ENCODE measurements at places on chromosomes 6 and 20.

DNA sequence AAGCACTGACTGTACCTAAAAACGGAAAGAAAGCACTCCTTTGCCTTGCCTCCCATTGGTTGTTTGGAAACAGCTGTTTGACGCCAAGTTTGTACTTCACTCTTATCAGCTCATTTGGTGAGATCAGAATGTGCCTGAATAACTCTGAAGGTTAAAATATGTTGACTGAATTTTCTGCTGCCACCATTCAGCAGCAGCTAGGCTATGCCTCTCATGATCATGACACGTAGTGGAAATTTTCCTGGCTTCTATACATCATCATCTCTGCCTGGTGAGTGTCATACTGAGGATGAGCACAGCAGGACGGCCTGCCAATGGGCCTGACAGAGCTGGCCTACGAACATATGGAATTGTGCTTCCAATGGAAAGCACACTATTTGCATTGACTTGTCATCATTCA lies 704.9 kb upstream of the CITED2 start:
- no peak for DNase-seq

DNA sequence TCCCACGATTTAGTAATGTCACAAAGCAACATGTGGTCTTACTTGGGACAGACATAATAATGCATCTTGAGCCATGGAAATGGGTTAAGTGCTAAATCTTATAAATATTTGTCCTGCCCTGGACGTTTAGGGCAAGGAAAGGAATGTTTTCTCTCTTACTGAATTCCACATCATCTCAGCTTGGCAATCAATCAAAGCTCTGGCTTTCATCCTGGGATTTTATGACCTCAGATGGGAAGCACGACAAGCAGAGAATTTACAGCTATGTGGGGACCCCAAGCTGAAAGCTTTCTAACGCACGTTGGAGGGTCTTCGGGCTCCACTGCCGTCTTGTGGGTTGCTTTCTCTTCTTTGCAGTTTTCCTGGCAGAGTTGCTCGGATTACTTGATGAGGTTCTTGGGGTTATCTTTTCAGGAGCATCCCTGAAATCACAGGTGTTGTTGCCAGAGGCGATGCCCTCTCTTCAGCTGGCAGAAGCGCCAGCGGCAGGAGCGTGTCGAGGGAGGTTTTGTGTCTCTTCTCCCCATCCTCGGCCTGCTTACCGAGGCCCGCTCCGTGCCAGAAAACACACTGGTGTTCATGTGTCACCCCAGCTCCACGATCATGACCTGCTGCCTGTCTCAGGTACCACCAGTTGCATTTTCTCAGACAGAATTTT lies 73.4 kb upstream of the FRMD1 start:
- DNase-seq, result no peak

- DNase-seq, result peak; percentile 35
These were observed 7.0 kb downstream of the HELZ2 start for GRCh38 chr20:63567136-63567385.

- no peak for DNase-seq
These were observed 44.4 kb upstream of the NEDD9 start for GRCh38 chr6:11276911-11277274.

- DNase-seq, result peak; percentile 57
These were observed 11.7 kb upstream of the MAPK13 start for GRCh38 chr6:36118550-36119107.

DNA sequence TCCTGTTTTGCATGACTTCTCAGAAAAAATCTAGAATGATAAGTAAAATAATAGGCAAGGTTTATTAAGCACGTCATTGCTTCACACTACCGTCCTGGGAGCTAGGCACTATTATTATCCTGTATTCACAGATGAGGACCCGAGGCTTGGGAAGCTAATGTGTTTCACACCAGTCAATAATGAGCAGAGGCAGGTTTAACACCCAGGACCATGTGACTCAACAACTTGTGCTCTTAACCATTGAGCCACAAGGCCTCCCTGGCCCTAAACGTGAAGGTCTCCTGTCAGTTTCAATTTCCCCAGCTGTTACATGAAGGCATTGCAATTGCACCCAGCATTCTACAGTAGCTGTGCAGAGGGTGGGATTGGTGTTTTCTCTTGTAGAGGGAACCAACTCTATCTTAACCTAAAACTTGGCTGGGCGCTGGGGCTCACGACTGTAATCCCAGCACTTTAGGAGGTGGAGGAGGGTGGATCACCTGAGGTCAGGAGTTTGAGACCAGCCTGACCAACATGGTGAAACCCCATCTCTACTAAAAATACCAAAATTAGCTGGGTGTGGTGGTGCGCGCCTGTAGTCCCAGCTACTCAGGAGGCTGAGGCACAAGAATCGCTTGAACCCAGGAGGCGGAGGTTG lies 191.2 kb downstream of the BCAS1 start:
- no peak for DNase-seq

DNA sequence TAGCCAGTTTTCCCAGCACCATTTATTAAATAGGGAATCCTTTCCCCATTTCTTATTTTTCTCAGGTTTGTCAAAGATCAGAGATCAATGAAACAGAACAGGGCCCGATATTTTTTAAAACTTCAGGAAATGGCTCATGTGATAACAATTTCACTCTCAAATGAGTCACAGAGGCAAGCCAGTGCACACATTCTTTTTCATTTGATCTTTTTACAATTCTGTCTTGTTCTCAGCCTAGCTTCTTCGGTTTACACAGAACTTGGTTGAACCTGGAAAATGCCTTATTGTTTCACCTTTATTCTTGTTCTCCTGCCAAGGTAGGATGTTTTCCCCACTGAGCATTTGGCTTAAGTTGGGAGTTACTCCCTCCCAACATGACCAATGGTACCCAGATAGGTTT lies 258.9 kb downstream of the COL12A1 start:
- no peak for DNase-seq

DNA sequence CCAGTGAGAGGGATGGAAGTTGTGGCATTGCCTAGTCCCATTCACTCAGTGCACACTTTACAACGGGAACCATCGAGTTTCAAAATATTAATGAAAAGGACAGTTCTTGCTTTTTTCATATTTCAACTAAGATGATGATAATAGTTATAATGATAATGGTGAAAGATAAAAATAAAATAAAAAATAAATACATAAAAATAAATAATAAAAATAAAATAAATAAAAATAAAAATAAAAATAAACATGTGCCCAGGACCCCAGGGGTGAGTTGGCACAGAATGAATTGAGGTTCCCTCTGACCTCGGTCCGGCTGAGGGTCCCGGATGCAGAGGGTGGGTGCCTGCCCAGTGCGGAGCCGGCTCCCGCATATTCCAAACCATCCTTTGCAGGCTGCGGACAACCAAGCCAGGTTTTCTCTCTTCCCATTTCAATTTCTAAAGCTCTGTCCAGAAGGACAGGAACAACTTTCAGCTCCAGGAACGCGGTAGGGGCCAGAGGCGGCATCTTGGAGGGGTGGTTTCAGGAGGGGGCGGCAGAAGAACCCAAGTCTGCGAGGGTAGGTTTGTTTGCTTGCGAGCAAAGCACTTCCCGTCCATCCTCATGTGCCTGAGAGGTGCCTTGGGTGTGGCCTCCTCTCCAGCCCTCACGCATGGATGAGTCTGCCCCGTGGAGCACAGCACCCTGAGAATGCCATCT lies 236.8 kb downstream of the DLL1 start:
- no peak for DNase-seq

DNA sequence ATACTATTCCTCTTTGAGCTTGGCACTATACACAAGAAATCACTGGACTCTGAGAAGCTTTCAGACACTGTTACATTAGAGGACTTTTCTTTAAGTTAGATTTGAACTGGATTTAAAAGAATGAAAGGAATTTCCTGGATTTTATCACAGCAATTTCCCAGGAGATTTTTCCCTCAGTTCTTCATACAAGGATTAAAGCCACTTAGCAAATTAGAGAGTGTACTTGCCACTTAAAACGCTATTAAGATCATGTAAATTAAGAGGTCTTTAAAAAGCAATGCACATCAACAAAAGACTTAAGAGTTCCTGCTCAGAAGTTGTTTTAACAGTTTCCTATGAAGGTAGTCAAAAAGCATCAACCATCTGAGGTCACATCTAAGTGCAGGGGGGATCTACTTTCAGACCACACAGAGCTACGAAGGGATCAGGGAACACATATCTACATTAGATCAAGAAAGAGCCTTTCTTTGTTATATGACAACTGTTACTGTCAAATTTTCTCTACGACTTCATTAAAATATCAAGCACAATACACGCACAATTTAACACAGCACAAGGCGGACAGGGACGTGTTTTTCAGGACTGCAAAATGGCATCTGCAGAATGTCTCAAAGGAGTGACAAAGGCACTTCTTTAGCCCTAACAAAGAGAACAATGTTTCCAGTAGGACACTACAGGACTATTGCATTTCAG lies 65.8 kb downstream of the EPB41L2 start:
- no peak for DNase-seq

DNA sequence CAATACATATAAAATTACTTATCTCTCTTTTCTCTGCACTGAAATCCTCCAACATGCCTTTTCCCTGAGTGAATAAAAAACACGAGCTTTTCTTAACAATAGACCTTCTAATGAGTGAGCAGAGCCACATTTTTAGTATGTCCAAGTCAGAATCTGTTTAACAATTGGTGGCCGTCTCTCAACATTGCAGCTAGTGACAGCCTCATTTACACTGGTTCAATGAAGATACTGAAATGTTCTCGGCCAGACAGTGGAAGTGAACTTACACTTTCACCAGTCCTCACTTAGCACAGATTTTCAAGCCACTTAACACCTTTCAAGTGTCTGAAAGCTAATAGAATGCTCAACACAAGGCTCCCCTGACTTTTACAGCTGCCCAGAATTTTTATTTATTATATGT lies 767.1 kb downstream of the KIF16B start:
- DNase-seq, result no peak

DNA sequence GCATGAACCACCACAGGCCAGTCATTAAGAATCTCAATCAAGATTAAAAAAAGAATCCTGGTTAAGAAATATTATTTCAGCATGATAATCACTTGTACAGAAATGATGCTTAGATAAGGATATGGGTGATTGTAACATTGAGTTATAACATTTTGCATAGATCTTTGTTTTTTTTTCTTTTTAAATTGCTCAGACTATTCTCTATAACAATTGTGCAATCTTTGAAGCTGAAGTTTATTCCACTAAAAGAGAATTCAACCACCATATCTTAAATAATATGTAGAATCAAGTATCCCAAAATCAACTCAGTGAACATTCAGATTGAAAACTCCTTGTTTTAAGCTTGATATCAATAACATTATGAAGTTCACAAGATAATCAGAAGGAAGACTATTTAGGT lies 663 bp upstream of the SMIM28 start:
- no peak for DNase-seq

- no peak for DNase-seq
These were observed 10.9 kb downstream of the IL20RA start for GRCh38 chr6:137033828-137034227.

GRCh38 chr6:46772762-46773161 lies 20.4 kb upstream of the MEP1A start:
- no peak for DNase-seq

DNA sequence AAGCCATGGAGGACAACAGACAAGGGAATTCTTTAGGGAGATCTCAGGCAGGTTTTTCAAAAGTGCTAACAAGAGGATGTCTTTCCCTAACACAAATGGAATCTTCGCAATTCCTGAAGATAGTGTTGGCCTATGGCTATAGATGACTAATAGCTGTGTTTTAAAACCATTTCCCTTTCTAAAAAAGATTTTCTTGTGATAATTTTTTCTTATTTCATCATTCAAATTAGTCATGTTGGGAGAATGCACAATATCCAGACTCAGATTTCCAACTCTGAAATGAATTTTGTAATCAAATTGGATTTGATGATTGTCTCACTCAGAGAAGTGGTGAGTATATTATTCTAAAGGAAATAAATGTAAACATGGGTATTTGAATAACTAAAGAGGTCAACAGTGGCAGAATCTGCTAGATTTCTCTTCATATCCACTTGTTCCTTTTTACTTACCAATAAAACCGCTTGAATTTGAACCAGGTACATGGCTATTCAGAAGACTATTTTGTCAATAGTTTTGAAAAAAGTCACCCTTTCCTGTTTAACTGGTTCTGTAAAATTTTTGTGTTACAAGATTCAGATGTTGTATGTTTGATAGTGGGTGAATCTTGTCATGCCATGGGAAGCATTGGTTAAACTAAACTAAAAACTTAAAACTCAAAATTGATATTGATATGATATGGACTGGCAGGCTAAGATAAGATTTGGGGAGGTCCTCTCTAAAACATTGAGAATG lies 1223.7 kb upstream of the EYS start:
- DNase-seq, result no peak

DNA sequence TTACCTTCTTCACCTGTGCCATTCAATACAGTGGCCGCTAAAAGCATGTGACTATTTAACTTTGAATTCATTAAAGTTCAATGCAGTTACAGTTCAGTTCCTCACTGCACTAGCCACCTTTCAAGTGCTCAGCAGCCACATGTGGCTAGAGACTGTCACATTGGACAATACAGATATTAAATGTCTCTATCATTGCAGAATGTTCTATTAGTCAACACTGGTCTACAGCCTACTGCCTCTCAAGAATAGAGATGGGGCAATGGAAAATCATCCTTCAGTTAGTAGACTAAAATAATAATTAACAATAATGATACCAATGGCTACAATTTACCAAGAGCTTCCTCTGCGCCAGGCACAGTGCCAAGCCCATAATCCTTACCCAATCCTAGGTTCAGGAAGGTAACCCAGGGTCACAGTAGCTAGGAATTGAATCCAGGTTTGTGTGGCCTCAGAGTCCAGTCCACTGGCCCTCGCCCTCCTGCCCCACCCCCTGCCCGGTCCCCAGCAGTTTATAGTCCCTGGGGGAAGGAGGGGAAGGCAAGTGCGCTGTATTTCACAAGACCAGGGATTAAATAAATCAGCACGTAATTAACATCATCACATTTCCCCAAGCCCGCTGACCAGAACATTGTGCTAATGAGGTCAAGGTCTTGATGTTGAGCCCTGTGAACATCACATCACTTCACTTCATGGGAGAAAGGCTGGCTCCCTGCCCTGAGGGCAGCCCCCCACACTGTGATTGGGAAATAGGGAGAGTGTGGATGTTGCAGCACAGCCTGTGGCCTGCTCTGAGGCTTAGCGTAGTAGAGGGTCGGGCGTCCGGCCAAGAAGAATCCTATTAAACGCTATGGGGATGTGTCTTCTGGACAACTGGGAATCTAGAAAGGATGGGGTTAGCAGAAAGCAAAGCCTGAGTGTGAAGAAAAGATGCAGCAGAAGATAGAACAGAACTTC lies 147.2 kb downstream of the VEGFA start:
- DNase-seq, result no peak

- DNase-seq, result peak; percentile 1
These were observed 23.0 kb upstream of the IL17A start for GRCh38 chr6:52162940-52163908.

- DNase-seq, result no peak
These were observed 725.1 kb downstream of the KIF16B start for GRCh38 chr20:15848126-15848525.
